ENCODE measurements at places on chromosomes 13 and 19. TPM values are rescaled to one million over a fixed set of nuclear protein-coding genes. Genes with fewer than 3 reads are reported as not detected.

GRCh38 chr13:97254816-97255215 is 32.7 kb downstream of the MBNL2 start:
- peak; percentile 68 for DNase-seq

DNA sequence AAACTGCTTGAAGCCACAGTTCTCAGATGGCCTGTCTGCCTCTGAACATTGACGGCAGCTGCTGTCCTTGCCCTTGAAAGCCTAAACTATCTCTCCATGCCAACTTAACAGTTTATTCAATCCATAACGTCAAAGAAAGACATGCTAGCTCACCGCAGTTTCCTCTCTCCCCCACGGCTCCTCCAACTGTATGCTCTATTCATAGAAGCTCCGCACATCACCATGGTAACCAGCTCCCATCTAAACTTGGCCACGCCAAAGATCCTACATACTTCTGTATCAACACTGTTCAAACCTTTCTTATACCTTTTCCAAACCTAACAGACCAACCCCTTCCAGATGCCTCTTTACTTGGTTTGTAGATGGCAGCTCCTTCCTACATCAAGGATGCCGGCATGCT is 48.6 kb downstream of the ZNF91 start:
- no peak for DNase-seq

DNA sequence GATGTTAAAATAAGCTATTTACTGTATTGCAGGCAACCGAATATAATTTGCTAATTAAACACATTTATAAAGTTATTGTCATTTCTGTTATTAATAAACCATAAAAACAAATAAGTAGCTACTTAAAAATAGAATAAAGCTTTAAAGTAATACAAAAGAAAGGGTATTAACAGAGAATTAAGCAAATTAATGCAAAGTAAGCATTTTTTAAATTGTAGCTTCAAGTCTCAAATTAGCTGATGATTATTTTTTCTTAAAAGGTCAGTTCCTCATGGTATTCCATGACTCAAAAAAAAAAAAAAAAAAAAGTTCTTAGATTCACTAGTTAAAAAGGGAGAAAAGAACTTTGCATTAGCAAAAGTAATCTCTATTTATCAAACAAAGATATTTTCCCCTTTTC is 292.5 kb downstream of the SLITRK1 start:
- no peak for DNase-seq

DNA sequence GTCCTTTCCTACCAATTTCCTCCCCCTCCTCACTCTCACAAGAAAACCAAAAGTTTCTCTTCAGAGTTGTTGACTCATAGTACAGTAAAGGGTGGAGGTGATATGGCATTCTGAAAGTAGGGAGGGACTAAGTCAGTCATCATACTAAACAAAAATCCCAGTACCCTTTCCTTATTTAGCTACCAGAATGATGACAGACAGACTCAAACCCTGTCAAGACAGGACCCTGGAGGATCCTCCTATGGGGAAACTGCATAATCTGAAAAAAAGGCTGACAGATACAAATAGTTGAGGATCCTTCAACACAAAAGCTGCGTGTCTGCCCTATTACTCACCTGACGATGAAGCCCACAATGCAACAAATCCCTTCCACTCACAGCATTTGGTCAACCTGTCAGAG is 55.5 kb downstream of the CYSLTR2 start:
- no peak for DNase-seq

GRCh38 chr13:111944171-111944583 is 122.8 kb upstream of the SOX1 start:
- no peak for DNase-seq

DNA sequence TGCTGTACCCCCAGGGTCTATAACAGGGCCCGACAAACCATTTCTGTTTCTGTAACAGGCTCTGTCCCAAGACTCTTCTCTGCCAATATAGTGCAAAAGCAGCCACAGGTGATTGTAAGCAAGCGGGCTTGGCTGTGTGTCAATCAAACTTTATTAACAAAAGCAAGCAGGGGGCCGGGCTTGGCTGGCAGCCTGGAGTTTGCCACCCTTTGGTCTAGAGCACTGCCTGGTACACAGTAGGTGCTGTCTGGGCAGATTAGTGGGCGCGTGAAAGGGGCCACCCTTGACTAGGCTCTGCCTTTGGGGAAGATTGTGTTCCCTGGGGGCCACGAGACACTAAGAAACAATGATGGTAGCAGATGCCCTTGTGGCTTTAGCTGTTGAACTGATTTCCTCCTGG is 27.4 kb downstream of the CCL25 start:
- no peak for DNase-seq

DNA sequence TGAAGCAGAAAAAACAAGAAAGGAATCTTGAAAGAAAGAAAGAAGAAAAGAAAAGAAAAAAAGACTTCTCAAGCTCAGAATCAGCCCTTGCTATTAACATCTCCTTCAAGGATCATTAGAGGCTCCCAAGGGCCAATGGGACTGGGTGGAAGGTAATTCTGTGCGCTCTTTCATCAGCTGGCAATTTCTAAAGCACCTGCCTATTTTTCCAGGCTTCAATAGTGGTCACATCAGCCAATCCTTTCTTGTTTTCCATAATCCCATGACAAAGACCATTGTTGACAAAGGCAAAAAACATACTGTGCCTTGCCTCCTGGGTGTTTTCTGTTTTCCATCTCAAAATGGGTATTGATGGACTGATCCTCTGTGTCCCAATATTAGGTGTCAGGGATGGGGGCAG is 88.2 kb upstream of the TSC22D1 start:
- no peak for DNase-seq

- DNase-seq = no peak
These were observed 52.3 kb upstream of the ZNF536 start for GRCh38 chr19:30319876-30320275.

The CEACAM8 gene
- total RNA-seq = not detected

The NKPD1 gene
- total RNA-seq = 0.20 TPM
